HT1080 (cell line): ENCODE measurements at places on chromosomes 6 and 20. TPM values are rescaled to one million over a fixed set of nuclear protein-coding genes. Genes with fewer than 3 reads are reported as not detected.

The MACROD2 gene
- total RNA-seq, result 1.2 and 2.6 TPM in 2 replicates

The LGSN gene
- total RNA-seq, result not detected in 2 replicates

The IL20RA gene
- not detected in 2 replicates for total RNA-seq

The BANF2 gene
- not detected in 2 replicates for total RNA-seq

The MUC22 gene
- total RNA-seq, result not detected in 2 replicates

The WFDC10B gene
- total RNA-seq, result 0.39 and 0.77 TPM in 2 replicates

The RAB32 gene
- 33.2 and 40.6 TPM in 2 replicates for total RNA-seq

The FAM209B gene
- not detected in 2 replicates for total RNA-seq

The BCAS1 gene
- total RNA-seq, result 0.06 and 0.07 TPM in 2 replicates

The NMBR gene
- not detected in 2 replicates for total RNA-seq

The SRMS gene
- not detected in 2 replicates for total RNA-seq

The EBF4 gene
- not detected in 2 replicates for total RNA-seq

The TRIM31 gene
- 0.03 TPM in 1 of 2 replicates, not detected in the other for total RNA-seq

The DEFB118 gene
- not detected in 2 replicates for total RNA-seq

The TMEM74B gene
- 0.29 and 0.50 TPM in 2 replicates for total RNA-seq

The NHLRC1 gene
- 0.31 TPM in 1 of 2 replicates, not detected in the other for total RNA-seq

The PROKR2 gene
- total RNA-seq, result not detected in 2 replicates

The ABHD16B gene
- not detected in 2 replicates for total RNA-seq

The SASH1 gene
- total RNA-seq, result 7.5 and 11.6 TPM in 2 replicates

The SMPDL3A gene
- total RNA-seq, result 6.1 and 8.4 TPM in 2 replicates

The PLN gene
- total RNA-seq, result not detected in 2 replicates
